ENCODE measurements at places on chromosomes 1 and 21.

DNA sequence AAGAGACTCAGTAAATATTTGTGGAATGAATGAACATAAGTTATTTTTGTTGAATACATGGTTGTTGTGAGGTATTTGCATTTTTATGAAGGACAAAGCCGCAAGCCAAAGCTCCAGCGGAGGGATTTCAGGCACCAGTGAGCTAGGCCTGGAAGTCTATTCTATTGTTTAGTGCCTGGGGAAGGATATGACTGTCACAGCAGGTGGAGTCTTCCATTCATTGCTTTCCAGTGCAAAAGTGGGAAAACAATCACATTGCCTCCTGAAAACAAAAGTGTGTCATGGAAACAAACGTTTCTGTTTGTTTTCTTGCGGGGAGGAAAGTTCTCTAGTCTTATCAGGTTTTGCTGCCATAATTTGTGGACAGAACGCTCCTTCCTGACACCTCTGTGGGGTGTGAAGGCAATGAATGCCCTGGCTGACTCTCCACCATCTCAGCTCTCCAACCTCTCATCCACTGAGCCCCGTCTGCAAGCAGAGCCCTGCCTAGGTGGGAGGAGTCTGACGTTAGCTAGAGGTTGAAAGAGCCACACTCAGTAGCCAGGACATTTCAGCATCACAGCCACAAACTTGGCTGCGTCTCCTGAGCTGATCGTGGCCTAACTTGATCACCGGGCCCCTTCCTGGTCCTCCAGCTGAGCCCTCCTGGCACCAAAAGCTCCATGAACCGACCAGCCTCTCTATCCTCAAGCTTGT is 739.1 kb downstream of the MATN1 start:
- peak; percentile 4 for DNase-seq

- DNase-seq = no peak
Measured at GRCh38 chr21:29029524-29029923, 5.1 kb downstream of the USP16 start.

DNA sequence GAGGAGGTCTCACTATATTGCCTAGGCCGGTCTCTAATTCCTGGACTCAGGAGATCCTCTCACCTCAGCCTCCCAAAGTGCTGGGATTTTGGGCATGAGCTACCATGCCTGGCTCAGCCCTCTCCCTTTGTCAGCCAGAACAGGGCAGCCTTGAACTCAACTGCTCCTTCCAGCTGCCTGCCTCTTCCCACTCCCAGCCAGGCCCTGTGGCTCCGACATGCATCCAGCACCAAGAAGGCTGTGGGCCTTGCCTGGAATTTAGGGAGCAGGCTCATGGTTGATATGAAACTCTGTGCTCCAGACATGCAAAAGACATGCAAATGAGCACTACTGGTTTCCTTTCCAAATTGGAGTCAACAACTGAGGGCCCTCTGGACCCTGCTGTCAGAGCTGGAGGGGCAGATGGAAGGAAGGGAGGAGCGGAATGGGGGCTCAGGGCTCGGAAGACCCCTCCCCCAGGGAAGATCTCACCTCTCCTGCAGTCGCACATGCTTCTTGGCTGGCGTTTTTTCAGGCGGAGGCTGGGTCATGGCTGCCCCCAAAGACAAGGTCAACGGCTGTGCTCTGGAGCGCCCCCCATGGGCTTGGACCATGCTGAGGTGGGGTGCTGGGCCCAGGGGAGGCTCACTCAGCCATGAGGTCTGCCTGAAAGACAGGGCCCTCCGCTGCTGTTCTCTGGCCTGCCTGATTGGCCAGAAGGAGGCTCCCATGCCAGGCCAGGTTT is 1.4 kb downstream of the PTPN7 start:
- no peak for DNase-seq

GRCh38 chr1:55997536-55997935 is 581.8 kb downstream of the PLPP3 start:
- DNase-seq = no peak

DNA sequence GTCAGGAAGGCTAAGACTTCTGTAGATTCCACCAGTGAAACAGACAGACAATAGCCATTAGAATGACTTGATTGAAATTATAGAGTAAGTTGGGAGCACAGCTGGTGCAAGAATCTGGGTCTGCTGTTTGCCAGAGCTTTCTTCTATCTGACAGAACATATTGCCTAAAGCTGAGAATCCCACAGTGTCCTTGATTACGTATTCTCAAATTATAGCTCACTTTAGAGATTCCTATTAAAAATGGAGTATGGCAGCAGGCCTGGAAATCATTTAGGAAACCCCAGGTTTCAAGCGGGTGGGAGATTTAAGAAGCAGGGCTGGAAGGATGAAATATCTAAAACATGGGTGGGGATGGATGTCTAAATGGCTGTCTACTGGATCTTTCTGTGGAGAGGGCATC is 639.7 kb upstream of the CXADR start:
- DNase-seq = no peak

DNA sequence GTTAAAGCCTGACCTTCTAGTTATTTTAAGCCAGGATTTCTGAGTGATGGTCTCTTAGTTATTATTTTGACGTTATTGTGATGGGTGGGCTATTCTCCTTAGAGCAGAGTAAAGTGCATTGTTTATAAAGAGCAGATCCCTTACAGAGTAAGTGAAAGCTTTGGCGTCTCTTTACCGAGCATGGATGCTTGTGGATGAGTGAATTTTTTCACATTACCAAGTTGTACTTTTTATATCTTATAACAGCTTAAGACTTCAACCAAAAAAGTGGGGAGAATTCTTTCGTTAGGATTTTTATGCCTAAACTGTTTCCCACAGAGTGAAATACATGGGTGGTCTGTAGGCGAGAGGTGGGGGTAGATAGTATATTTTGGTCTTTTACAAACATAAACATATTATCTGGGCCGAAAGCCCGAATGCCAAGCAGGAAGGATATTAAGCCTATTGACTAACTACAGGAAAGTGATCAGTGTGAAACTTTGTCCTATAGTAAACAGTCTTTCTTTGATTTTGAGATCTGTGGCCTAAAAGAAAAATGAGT is 279.1 kb upstream of the C1orf105 start:
- DNase-seq = no peak

DNA sequence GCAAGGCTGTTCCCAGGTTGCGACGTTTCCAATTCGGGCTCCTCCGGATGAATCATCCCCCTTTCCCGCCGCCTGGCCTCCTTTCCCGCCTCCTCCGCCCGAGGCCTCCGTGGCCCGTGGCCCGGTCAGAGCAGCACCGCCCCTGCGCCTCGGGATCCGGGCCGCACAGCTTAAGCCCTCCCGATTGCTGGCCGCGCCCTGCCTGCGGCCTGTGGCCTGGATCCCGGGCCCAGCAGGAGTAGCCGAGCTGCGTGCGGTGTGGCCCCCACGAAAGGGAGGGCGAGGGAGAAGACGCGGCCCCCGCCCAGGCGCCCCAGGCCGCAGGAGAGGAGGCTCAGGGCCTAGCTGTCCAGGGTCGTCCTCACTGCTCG is 1.0 kb downstream of the TMEM200B start:
- no peak for DNase-seq

DNA sequence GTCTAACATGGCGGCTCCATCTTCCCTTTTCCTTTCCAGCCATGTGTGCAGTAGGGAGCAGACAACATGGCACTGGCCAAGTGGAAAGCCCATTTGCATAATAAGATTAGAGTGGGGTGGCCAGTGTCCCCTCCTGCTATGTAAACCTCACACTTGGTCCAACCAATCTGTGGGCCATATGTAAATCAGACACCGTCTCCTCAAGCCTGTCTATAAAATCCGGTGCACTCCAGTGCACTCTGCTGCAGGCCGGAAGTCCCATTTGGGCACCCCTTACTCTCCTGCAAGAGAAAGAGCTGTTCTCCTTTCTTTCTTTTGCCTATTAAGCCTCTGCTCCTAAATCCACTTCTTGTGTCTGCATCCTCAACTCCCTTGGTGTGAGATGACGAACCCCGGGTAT is 44.1 kb downstream of the OLFML3 start:
- peak; percentile 19 for DNase-seq

- DNase-seq = no peak
Measured at GRCh38 chr21:24436236-24436635, 1171.0 kb downstream of the MRPL39 start.

GRCh38 chr21:17613242-17613676 is 558 bp upstream of the BTG3 start:
- DNase-seq = no peak
